KBM-7 (cell line): ENCODE measurements at places on chromosomes 11 and 22.

GRCh38 chr11:66604155-66604554 is 11.2 kb downstream of the CCS start:
- no peak for DNase-seq

DNA sequence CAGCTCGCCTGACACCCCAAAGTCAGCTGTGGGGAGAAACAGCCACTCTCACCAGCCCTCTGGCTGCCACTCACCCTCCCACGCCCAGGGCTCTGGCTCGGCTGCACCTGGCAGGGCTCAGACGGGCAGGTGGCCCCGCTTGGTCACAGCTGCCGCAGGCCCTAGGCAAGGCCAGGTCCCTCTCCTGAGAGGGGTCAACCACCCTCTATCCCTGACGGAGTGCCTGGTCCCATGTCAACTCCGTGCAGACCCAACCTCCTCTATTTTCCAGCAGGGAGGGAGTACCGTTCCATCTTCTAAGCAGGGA is 1.9 kb downstream of the MAP4K2 start:
- no peak for DNase-seq

GRCh38 chr22:38618258-38618657 is 37.9 kb downstream of the FAM227A start:
- DNase-seq: no peak

- DNase-seq: no peak
These were observed 18.8 kb upstream of the CDKN1C start for GRCh38 chr11:2904153-2905052.

- DNase-seq: no peak
These were observed 274.0 kb downstream of the BRD1 start for GRCh38 chr22:49553518-49554295.

DNA sequence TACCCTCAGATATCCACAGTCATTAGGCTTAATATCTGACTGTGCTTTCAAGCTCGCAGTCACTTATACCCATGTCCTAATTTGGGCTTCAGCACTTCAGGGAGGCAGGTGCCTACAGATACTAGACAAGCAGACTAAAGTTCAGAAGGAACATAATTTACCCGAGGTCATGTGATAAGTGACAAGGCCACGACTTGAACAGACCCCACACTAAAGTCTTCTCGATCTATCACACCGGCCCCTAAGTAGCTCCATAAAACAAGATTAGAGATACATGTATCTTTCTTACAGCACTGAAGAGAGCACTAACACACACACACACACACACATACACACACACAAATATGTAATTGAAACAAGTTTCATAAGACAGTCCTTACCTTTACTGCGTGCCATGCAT is 32.6 kb downstream of the TOM1 start:
- no peak for DNase-seq
